ENCODE measurements at places on chromosomes 11 and 22.

- peak; percentile 89 for DNase-seq
These were observed 38.2 kb upstream of the WEE1 start for GRCh38 chr11:9535189-9535781.

DNA sequence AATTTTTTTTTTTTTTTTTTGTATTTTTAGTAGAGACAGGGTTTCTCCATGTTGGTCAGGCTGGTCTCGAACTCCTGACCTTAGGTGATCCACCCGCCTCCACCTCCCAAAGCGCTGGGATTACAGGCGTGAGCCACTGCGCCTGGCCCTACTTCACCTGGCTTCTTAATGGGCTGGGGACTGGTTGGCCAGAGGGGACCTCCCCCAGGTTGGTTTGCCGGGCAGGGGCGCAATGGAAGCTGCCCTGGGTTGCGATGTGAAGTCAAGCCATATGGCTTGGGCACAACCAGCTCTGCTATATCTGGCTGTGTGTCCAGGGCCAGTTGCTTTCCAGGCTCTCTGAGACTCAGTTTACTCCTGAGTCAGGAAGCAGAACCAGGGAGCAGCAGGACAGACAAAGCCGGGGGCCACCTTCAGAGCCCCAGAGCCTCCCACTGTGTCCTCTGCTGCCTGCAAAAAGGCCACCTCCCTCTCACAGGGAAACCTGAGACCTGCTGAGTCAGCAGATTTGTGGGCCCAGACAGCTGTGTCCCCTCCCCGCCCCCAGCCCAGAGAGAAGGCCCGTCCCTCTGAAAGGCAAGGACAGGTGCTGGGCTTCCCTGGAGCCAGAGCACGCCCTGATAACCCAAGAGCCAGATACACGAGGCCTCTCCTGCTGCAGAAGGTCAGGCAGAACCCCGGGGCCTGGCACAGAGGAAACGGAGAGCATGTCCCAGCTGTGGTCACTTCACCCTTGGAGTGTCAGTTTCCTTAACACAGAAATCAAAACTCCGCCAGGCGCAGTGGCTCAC lies 29.2 kb upstream of the DAGLA start:
- peak; percentile 78 for DNase-seq

GRCh38 chr11:119361056-119361787 lies 14.7 kb upstream of the MFRP start:
- peak; percentile 66 for DNase-seq

DNA sequence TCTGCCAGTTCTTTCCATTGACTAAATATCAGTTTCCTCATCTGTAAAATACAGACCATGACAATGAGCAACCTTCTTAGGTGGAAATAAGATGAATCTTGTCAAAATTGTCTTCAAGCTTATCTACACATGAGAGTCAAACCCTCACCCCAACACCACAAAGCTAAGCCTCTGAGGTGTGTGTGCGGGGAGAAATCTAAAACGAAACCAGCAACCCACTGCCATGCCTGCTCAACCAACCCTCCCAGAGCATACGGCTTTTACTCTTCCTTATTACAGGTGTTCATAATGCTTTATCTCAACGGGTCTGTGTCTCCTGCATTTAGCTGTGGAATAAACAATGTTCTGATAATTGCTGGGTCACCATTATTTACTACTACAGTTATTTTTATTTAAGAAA lies 235.4 kb downstream of the KIRREL3 start:
- DNase-seq = no peak

DNA sequence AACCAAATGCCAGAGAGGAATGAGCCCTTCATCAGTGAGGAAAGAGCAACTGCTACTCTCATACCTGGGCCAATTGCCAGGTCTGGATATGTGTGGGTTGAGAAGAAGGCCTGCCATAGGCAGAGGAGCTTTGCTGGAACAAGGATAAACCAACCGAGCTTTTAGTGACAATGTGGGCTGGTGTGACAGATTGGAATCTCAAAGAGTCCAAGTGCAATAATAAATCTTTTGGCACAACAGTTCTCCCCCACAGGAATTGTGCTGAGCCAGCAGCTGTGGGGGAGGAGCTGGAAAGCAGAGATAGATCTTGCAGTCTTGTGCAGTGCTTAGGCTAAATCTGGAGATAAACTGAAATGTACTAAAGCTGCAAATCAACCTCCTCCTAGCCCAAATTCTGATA lies 79.4 kb upstream of the ISX start:
- no peak for DNase-seq

GRCh38 chr11:125304136-125304535 lies 139.6 kb downstream of the PKNOX2 start:
- no peak for DNase-seq

Measured in WTC11 (cell line).